ENCODE measurements at places on chromosomes 12 and 14. TPM values are rescaled to one million over a fixed set of nuclear protein-coding genes. Genes with fewer than 3 reads are reported as not detected.

Gene SLCO1A2
- polyA plus RNA-seq: 0.12 TPM

Gene DDX51
- polyA plus RNA-seq: 14.8 TPM

Gene SELPLG
- polyA plus RNA-seq: 2.3 TPM

Gene PLCZ1
- polyA plus RNA-seq: 0.89 TPM

DNA sequence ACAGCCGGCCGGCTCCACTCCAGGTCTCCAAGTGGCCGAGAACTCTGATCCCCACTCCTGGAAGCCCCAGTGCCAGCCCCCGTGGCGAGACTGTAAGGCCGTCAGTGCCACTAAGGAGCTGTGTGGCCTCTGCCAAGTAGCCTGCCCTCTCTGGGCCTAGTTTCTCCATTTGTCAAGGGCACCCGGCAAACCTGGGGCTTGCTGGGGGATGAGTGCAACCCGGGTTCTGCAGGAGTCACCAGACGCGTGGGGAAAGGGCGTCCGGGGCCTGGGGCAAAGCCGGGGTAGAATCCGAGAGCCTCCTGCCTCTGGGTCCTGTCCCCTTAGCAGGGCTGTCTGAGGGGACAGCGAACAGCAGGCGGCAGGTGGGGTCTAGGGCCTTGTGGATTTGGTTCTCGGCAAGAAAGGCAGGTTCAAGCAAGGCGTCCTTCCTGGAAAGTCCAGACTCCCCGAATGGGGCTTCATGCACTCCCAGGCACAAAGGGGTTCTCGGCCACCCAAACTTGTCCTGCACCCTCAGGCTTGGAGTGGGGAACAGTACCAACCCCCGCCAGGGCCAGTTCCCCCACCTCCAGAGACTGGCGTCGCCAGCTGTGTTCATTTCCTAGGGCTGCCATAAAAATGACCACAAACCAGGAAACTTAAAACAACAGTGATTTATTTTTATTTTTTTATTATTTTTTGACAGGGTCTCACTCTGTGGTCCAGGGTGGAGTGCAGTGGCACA is 56.0 kb downstream of the NCOR2 start:
- DNase-seq: no peak

DNA sequence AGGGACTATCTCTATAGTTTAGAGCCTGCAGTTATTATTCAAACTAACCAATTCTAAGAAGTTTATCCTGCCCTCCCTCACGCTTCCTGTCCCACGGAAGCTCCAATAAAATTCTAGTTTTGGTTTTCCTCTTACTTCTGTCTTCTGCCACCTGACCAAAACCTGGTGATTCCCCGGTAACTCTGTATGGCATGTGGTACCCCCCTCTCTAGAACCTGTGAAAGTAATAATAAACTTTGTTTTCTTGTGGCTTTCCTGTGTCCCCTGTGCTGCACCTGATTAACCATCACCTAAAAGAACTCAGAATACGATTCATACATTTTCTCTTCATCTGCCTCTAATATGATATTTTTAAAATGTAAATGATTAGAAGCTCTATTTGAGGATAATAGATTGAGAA is 379.8 kb downstream of the APAF1 start:
- no peak for DNase-seq

- DNase-seq: no peak
Measured at GRCh38 chr12:11719678-11720099, 70.2 kb downstream of the ETV6 start.

DNA sequence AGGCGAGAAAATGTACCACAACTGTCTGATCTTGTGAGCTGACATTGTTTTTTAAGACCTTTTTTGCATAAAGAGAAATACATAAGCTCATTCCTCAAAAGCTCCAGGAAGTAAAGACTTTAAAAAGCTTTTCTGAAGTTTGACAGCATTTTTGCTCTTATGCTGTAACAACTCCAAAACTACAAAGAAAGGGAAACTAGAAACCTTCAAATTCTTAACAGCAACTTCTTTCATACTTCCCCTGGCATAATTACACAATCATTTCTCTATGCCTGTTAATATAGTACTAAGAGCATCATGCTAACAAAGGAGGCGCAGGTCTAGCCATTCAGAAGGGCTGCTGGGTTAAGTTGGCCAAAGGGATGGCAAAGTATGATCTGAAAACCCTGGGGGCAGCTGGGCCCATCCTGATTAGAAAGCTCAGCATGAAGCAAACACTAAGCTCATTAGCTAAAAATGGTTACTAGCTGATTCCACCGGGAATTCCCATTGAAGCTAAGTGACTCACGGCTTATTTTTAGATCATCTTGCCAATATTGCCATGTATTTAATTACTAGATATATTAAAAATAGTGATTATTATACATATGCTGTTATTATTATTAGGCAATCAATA is 26.1 kb upstream of the ANP32D start:
- DNase-seq: no peak

DNA sequence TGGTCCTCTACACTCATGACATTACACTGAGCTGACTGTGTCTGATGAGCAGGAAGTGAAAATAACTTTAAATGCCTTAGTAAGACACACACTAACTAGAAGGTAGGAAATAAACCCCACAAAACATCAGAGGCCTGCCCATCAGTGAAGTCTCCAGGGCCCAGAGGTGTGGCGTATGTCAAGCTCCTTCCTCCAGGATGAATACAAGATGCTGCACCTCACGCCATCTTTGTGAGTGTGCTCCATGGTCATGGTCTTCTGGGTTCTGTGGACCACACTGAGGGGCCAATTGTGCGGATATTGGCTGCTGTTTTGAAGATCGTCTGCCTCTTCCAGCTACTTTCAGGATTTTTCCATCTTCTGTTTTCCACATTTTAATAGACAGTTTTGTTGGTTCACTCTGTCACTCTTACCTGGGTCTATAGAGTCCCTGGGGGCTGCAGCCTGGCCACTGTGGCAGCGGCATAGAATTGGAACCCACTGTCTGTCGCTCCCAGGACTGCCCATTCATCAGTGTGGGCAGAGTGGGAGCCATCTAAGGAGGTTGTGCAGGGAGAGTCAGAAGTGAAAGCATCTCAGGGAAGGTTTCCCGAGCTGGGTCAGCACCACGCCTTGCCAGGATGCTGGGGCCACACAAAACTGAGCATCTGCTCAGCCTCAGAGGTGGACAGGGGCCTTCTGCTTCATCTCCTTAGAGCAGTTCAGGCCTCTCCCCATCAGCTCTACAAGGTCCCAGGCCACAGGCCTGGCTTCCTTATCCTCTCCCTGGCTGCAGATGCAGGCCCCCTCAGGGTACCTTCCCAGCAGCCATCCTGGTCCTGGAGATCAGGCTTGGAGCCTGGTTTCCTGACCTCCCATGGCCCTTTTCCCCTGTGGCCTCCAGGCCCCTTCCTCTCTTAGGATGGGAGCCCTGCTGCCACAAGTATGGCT is 57.5 kb upstream of the C14orf180 start:
- DNase-seq: no peak

DNA sequence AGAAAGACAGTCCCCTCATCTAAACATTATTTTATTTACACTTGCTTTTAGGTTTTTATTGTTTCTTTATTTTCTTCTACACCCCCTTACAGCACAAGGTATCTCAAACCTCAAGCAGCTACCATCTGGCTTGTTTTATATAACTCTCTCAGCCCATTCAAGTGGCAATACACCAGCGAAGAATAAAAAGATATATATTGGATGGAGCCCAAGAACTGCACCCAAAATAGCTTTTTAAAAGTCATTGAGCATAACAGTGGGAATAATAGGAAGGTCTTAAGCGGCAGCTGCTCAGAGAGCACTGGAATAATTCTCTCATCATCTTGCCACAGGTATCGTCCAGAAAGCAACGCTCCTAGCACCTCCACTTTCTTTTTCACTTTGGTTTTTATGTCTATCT is 322.5 kb downstream of the SYT1 start:
- DNase-seq: no peak

- no peak for DNase-seq
Measured at GRCh38 chr14:93880021-93880820, 46.9 kb upstream of the FAM181A start.

DNA sequence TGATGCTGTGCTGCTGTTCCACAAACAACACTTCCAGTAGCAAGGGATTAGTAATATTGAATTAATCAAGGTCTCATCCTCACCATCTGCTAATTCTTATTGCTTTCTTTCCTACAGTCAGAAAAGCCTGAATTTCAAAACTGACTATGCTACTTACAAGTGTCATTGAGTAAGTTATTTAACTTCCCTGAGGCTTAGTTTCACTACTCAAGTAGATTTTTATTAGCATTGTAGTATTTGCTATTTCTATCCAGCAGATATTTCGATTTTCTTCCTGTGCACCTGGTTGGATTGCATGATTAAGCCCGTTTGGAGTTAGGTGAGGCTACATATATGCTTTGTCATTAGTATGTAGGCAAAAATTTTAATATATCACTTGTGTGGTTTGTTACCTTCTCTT is 591.5 kb downstream of the TRHDE start:
- no peak for DNase-seq

DNA sequence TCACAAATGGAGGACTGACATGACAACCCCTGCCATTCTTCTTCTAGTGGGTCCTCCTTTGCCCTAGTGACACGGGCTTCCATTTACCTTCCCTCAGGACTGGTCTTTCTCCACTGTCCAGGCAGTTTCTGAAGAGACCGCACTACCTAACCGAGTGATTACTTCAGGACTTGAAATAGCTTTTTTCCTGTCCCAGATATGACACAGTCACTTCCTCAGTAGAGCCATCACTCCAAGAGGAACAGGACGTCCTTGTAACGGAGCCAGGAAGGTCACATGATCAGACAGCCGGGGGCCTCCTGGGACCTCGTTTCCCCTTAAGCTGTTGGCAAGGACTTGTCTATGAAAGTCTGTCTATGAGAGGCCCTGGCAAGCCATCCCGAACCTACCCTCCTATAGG is 62.3 kb downstream of the FOS start:
- no peak for DNase-seq

GRCh38 chr14:75619548-75619947 is 41.1 kb downstream of the ERG28 start:
- no peak for DNase-seq

DNA sequence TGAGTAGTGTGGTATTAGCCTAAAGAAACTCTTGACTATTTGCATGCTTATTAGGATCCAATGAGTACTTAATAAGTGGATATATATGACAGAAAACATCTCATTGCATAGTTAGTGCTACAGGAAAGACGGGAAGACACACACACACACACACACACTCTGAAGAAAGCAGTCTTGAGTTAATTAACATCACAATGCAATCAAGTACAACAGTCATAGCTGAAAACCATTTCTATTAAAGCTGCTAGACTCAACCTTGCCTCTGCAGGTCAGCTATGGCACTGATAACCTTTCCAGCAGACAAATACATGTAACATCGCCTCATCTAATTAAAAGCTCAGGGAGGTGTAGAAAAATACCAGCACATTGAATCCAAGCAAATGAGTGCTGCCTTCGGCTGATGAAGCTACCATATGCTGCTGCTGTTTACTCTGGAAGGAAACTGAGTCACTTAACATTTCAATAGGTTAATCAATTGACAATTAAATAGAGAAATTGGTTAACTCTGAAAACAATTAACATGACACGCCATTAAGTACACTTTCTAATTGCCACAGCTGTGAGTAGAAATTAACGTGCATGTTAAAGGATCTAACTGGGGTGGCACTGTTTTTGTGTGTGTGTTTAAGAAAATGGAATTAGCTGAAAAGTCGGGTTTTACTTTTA is 93.2 kb upstream of the OTX2 start:
- no peak for DNase-seq

DNA sequence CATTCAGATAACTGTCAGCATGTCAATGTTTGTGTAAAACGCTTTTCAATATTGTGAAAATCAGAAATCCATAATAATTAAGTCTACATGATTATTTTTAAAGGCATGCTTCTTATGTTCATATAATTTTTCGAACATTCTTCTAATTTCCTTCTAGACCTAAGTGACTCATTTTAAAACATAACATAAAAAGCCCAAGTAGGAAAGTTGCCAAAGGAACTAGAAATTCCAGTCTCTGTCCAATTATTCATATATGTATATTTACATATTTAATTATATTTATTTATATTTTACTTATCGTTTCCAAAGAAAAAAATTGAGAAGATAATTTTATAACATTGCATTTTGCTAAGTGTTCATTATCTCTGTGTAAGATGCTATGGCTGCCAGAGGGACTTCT is 110.4 kb downstream of the TMTC1 start:
- no peak for DNase-seq

DNA sequence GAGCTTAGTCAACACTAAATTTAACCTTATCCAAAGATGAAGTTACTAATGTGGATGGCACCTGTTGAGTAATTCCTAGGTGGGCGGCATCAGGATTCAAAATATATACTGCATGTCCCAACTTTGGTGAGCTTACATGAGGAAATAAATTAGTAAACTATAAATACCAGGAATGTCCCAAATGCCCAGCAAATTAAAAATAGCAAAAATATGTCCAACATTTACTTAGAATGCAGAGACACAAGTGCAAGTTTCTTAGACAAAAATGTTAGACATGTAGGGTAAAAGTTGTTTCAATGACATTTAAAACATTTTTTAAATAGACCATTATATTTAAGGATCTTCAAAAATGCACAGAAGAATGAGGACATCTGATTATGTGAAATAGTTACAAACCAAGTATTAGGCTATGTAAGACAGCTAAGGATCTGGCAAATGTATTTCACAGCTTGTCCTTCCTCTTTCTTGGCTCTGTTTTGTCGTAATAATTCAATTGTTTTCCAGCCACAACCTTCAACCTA is 115.9 kb downstream of the NAV3 start:
- DNase-seq: no peak

DNA sequence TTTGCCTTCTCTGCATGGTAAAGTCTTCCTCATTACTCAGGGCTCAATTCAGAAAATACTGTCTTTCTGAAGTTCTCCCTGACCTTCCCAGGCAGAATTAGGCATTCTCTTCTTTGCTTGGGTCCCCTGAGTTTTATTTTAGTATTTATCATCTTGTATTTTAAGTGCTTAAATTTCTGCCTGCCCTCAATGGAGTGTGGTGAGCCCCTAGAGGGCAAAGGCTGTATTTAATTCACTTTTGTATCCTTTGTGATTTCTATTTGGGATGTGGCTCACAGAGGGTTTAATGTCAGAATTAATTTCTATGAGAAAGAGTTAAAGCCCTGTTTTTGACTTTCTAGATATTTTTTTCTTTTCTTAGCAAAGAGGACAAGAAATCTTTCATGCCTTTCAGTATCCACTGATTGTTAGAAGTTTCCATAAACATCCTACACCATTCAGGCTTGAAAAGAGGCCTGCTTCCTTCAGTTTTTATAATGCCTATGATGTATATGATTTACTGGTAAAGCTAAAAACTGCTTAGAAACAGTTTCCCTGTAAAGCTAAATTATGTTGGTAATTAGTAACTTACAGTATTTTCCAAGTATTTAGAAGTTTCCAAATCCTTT is 55.6 kb upstream of the PTPRB start:
- no peak for DNase-seq

- DNase-seq: no peak
Measured at GRCh38 chr12:93879476-93880421, 202.6 kb downstream of the CRADD start.

GRCh38 chr12:49877066-49877465 is 26.6 kb downstream of the FAIM2 start:
- no peak for DNase-seq
